SJSA1 (cell line): ENCODE measurements at places on chromosomes 3 and 15.

GRCh38 chr3:115500795-115501194 is 122.5 kb upstream of the GAP43 start:
- DNase-seq = no peak

- no peak for DNase-seq
Measured at GRCh38 chr15:39946862-39947261, 12.9 kb downstream of the EIF2AK4 start.

GRCh38 chr3:107910713-107911259 is 180.0 kb downstream of the CD47 start:
- no peak for DNase-seq

DNA sequence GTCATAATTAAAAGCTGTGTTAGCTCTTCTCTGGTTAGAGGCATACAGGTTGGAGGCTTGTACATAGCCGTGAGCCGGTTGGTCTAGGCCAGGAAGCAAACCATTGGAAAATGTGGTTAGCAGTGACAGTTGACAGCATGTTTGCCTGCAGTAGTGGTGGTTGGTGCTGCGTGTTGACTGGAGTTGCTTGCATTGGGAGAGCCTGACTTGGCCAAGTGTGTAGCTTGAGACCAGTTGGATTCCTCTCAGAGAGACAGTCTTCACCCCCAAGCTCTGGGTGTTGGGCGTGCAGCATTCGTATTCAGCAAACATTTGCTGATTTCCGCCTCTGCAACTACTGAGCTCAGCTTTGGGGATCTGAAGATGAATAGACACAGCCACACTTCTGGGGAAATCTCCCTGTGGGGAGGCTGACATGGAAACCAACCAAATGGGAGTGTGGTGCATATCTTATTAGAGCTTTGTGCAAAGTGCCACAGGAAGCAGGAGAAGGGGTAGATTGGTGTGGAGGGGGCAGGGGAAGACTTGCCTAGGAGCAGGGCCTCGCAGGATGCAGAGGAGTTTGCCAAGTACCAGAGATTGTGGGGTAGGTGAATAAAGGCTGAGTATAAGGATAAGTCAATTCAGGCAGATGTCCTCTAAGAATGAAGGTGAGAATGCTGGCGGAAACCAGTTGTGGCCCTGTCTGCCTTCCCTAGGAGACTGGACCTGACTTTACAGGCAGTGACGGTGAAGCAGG is 83.5 kb downstream of the IGF1R start:
- DNase-seq = no peak

GRCh38 chr15:91336687-91337086 is 236.6 kb downstream of the SV2B start:
- DNase-seq = no peak

- no peak for DNase-seq
Measured at GRCh38 chr3:81173514-81173913, 587.9 kb downstream of the GBE1 start.

DNA sequence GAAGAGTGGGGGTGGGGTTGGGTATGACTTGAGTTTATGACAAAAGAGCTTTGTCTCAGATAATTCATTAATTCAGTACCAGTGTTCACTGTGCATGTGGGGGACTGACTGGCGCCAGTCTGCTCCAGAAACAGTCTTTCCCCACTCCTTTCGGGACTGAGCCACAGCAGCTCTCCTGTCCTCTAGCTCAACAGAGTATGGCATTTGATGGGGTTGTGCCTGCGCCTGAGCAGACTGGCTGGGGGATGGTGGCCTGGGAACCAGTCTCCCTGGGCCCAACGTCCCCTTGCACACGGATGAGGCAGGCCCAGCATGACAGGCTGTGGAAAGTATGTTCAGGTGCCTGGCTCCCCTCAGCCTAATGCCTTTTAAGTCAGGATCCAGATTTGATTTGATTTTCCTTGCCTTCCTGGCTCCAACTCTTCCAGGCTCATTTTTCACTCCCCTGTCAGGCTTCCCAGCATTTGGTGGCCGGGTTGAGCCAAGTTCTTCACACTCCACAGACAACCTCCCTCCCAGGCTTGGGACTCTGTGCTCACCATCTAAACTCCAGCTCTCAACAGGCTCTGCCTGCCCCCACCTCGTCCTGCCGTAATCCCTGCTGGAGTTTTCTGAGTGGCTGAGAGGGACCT is 105.0 kb downstream of the MYLK start:
- no peak for DNase-seq

DNA sequence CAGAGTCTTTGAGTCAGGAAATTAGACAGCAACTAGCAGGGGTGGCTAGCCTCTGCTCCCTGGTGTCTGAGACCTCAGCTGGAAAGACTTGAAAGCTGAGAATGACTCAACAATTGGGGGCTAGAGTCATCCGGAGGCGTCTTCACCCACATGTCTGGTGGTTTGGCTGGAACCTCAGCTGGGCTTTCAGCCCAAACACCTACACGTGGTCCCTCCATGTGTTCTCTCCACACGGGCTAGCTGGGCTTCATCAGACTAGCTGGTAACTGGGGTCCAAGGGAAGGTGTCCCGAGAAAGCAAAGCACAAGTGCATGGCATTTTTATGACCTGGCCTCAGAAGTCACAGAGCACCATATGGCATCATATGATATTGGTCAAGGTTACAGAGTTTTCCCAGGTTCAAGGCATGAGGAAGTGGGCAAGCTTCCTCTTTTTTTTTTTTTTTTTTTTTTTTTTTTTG is 19.9 kb upstream of the ABHD2 start:
- DNase-seq = no peak

DNA sequence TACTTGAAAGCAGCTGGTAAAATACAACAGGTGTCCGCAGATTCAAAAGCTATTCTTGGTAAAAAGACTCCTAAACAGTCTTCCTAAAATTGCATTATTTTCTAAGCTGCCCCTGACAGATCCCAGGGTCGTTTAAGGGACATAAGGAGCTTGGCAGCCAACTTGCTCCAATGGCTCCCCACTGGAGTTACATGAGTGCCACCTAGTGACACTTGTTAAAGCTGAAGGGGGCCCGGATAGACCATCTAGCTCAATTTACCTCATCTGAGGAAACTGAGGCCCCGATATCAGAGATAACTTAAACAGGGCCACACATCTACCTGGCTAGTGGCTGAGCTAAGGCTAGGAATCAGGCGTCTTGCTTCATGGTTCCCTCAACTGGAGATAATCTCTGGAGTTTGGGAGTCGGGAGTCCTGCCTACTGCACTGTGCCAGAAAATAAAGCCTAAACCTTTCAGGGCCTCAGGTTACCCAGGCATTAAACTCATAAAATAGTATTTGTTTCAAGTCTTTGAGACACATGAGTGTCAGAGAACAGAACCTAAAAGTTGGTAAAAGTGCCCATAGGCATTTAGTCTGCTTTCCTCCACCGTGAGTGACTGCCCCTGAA is 6.5 kb upstream of the TBC1D23 start:
- DNase-seq = peak; percentile 50

DNA sequence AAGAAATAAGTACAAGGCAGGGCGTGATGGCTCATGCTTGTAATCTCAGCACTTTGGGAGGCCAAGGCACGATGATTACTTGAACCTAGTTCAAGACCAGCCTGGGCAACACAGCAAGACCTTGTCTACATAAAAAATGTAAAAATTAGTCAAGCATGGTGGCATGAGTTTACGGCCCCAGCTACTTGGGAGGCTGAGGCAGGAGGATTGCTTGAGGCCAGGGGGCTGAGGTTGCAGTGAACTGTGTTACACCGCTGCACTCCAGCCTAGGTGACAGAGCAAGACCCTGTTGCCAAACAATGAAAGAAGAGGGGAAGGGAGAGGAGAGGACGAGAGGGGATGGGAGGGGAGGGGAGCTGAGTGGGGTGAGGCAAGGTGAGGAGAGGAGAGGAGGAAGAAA is 152.7 kb upstream of the PRICKLE2 start:
- DNase-seq = no peak

- no peak for DNase-seq
Measured at GRCh38 chr15:98126326-98127085, 166.0 kb downstream of the ARRDC4 start.

- no peak for DNase-seq
Measured at GRCh38 chr3:13021141-13022114, 51.8 kb downstream of the IQSEC1 start.

DNA sequence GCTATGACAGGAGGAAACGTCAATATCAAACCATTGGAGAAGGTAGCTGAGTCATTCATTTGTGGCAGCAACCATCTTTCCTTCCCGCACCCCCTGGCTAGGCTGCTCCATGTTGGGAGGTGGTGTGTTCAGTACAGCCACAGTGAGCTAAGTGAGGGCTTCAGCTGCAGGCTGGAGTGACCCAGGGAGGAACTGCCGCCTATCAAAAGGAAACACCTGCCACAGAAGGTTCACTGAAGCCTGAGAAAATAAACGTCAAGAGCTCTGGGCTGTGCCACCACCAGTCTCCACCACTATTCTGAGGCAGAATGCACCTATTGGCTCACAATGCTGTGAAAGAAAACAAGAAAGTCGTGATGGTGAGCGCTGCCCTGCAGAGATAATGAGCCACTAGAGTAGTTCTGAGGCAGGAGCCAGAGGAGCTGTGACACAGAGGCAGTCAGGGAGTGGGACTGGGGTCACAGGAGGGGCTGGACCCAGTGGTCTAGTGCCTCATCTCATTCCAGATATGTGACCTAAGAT is 34.8 kb upstream of the CD47 start:
- DNase-seq = no peak

GRCh38 chr3:191378142-191378812 is 48.0 kb upstream of the UTS2B start:
- no peak for DNase-seq

GRCh38 chr3:21898316-21898715 is 147.3 kb upstream of the ZNF385D start:
- no peak for DNase-seq

DNA sequence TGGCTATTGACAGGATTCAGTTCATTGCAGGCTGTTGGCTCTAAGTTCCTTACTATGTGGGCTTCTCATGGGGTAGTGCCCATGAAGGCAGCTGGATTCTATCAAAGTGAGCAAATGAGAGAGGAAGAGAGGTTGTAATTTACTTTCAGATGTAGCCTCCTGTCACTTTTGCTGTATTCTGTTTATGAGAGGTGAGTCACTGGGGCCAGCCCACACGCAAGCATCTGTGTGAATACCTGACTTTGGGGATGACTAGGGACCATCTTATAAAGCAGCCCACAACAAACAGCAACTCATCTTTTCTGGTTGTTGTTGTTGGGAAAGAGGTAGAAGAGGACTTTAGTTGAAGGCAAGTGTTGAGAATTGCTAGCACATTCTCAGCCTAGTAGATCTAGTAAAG is 506.3 kb upstream of the GRM7 start:
- no peak for DNase-seq

GRCh38 chr3:179652447-179653095 is at the start of gene USP13:
TSS of gene USP13 (plus strand) at chr3:179653040. CDS start at chr3:179653226, 186 bp downstream.
- peak; percentile 64 for DNase-seq

DNA sequence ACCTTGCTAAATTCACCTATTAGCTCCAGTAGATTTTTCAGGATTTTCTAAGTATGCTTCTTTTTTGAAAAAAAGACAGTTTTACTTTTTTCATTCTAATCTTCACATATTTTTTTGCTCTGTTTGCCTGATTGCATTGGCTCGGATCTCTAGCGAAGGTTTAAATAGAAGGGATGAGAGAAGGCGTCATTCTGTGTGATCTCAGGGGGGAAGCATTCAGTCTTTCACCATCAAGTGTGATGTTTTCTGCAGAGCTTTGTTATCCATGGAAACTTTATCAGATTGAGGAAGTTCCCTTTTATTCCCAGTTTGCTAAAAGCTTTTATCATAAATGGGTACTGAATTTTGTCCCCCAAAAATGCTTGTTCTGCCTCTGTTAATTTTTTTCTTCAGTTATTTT is 120.3 kb downstream of the LRRK1 start:
- DNase-seq = no peak

GRCh38 chr3:58623961-58624360 is 42.6 kb downstream of the FAM3D start:
- no peak for DNase-seq

- no peak for DNase-seq
Measured at GRCh38 chr3:143935678-143936077, 35.9 kb upstream of the DIPK2A start.

DNA sequence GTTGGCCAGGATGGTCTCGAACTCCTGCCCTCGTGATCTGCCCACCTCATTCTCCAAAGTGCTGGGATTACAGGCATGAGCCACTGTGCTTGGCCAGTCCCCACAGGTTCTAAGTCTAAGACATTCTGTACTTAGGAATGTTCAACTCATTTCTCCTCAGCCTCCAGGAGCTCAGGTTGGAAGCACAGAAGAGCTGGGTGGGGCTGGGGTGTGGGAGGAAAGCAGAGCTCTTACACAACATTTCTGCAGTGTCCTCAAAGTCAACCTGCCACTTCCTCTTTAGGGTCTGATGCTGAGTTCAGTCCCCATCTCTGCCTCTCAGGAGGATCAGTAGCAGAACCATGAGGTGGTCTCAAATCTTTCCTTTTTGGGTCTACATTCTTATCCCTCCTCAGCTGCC is 75.5 kb downstream of the MRPL46 start:
- no peak for DNase-seq

DNA sequence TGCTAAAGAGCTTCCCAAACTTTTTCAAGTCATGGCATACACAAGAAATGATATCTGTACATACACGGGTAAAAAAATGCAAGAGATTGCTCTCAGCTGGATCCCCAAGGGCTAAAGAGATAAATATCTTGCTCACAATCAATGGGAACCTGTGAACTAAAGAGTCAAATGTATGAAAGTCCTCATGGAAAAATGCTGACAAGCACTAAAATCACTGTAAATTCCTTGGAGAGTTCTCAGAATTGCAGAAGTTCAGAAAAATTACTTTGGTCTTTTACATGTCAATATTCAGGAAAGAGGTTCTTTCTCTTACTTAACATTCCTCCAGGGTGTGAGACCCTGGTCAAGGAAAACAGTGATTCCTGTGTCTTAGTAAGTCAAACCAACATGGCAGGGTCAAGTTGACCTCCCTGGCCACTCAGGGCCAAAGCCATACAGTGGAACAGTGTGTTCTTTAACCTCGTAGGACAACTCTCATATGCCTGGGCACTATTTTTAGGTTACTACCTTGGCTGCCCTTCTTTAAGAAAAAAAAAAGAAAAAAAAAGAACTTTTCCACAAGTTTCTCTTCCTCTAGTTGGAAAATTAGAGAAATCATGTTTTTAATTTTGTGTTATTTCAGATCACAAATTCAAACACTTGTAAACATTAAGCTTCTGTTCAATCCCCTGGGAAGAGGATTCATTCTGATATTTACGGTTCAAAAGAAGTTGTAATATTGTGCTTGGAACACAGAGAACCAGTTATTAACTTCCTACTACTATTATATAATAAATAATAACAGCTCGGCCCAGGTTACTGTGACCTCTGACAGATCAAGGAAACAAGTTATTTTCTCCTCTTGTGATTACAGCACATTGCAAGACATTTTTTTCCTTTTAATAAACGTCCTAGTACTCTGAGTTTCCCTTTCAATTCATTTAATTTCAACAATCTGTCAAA is 12.5 kb downstream of the SSR3 start:
- DNase-seq = no peak

DNA sequence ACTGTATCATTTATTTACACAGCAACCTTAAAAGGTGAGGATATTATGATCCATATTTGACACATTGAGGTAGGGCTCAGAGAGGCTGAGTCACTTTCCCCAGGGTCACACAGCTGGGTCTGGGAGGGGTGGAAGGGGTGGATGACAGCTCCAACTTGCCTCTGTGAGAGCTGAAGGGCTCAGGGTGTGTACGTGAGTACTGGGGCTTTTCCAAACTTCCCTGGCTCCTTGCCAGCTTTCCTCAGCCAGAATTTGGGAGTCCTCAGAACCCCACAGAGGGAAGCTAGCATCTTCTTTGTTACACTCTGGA is 58.3 kb upstream of the SLC6A11 start:
- DNase-seq = no peak
